ENCODE measurements at places on chromosomes 2 and 18. TPM values are rescaled to one million over a fixed set of nuclear protein-coding genes. Genes with fewer than 3 reads are reported as not detected.

The TEKT4 gene
- total RNA-seq, result not detected

The C2orf15 gene
- total RNA-seq, result not detected

The CGREF1 gene
- total RNA-seq, result 1.3 TPM

The SEPTIN10 gene
- total RNA-seq, result 156 TPM

The SCN3A gene
- not detected for total RNA-seq

The GLB1L gene
- 5.0 TPM for total RNA-seq

The AKAIN1 gene
- not detected for total RNA-seq
